T-helper 2 cell (primary cell): ENCODE measurements at places on chromosomes 1 and 21.

DNA sequence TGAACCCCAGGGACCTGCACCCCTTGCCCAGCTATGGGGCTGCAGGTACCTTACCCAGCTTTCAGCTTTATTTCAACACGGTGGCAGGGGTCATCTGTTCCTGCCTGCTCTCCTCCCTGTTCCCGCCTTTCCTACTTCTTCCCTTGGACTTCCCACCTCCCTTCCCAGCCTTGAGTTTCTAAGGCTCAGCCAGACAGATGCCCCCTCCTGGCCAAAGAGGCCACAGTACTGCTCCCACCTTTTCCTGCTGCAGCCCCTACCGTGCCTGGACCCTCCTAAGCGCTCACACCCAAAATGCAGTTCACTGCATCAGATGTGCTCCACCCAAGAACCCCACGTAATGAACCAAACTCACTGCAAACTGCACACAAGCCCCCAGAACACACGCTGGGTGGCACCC lies 7.7 kb downstream of the NOC2L start:
- no peak for DNase-seq

DNA sequence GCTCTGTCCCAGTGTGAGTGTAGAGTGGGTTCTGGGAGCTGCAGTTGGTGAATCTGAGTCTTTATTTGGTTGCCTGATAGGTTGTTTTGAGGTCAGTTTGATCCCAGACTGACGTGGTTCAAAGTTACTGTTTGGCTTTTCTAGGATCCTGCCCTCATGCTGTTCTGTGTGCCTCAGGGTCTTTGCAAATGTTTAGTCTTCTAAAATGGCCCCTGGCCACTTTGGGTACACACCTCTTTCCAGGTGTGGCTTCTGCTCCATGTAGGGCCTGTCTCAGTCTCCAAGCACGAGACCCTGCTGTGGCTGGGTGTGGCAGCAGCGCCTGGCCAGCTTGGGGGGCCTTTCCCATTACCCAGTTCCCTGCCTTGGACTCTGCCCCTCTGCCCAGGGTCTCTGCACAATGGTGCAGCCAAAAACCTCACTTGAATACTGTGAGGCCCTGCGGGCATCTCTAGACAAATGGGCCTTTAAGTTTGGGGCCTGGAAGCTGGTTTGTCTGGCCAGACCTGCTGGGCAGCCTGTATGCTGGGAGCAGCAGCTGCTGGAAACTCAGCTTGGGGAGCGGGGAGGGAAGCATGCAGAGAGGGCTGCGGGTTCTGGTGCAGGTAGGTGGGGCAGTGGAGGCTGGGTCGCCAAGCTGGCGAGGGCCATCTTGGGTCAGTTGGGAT lies 5.6 kb downstream of the PTPRF start:
- DNase-seq = no peak

- no peak for DNase-seq
Measured at GRCh38 chr1:99811747-99812146, 38.4 kb upstream of the AGL start.

GRCh38 chr1:235416662-235417049 lies 49.4 kb downstream of the TBCE start:
- no peak for DNase-seq

DNA sequence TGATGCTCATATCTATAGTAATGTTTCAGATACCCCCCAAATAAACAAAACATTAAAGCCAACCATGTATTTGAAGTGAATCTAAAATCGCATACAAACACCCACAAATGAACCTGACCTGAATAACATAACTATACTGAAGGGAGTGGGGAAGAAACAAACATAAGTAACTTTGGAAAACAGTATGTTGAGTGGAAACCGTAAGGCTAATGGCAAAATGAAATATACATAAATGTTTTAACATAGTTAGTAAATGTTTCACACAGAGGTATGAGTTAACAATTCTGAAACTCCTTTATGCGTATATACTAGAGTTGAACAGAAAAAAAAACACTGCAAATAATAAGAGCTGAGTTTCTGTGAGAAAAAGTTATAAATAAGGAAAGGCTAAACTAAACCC lies 125.6 kb downstream of the ACBD6 start:
- DNase-seq = no peak

- DNase-seq = no peak
Measured at GRCh38 chr1:115833856-115834255, 7.1 kb downstream of the NHLH2 start.

- DNase-seq = no peak
Measured at GRCh38 chr1:220239966-220240365, 32.3 kb downstream of the RAB3GAP2 start.

DNA sequence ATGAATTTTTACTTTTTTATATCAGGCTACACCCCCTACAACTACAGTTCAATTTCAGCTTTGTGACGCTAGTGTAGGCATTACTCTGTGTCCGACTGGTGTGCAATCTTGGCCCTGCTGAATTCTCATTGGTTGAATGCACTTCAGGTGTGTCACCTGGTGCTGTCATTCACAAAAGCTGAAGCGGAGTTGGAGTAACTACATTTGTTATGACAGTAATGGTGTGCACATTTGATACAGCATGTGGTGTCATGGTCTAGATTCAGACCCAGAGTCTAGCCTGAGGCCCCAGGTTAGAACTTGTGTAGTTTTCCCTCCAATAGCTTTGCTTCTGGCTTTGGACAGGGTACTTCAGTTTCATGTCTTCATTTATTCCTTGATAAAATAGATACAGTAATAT lies 88.7 kb downstream of the C1orf94 start:
- no peak for DNase-seq

GRCh38 chr1:119055568-119055967 lies 67.4 kb upstream of the TBX15 start:
- DNase-seq = no peak

- DNase-seq = no peak
Measured at GRCh38 chr1:228405979-228406228, 731 bp downstream of the TRIM11 start.

- DNase-seq = no peak
Measured at GRCh38 chr1:230381049-230381467, 45.1 kb downstream of the PGBD5 start.

DNA sequence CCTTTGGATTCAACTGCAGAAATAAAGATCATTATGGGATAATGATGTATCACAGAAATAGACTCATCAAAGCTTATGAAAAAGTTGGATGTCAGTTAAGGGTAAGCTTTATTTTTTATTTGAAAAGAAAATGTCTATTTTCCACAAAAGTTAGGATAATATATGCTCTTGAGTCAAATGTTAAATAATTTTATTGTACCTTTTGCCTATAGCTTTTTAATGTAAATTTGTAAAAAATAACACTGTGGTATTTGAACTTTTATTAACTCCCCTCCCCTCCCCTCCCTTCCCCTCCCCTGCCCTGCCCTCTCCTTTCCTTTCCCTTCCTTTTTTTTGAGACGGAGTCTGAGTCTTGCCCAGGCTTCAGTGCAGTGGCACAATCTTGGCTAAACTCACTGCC lies 24.9 kb downstream of the MORC3 start:
- no peak for DNase-seq

DNA sequence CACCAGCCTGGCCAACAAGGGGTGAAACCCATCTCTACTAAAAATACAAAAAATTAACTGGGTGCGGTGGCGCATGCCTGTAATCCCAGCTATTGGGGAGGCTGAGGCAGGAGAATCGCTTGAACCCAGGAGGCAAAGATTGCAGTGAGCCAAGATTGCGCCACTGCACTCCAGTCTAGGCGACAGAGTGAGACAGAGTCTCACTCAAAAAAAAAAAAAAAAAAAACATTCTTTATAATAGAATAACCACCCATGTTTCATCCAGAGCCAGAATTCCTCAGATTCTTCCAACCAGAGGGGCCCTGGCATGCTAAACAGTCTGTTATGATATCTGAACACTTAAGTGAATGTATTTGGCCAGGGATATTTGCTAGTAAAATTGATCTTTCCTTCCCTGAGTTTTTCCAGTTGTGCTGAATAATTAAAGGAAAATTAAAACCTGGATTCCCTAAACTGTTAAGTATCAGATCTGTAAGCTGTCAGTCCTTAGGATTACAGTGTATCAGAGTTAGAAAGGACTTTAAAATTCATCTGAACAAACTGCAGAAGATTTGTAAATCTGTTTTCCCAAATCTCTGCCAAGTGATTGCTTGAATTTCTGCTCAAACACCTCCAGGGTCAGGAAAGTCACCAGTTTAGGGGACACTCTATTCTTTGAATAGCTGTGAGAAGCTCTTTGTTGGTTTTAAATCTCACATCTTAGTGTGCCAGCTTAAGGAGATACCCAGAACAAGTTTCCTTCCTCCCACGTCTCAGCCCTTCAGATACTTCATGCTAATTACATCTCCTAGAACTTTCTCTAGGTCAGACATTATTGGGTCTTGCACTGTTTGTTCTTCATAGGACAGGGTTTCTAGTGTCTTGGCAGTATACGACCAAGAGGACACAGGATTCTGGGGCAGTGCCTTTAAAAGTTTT lies 84.6 kb upstream of the BMP8A start:
- DNase-seq = no peak

GRCh38 chr1:64836802-64837201 lies 91.9 kb downstream of the RAVER2 start:
- DNase-seq = no peak

DNA sequence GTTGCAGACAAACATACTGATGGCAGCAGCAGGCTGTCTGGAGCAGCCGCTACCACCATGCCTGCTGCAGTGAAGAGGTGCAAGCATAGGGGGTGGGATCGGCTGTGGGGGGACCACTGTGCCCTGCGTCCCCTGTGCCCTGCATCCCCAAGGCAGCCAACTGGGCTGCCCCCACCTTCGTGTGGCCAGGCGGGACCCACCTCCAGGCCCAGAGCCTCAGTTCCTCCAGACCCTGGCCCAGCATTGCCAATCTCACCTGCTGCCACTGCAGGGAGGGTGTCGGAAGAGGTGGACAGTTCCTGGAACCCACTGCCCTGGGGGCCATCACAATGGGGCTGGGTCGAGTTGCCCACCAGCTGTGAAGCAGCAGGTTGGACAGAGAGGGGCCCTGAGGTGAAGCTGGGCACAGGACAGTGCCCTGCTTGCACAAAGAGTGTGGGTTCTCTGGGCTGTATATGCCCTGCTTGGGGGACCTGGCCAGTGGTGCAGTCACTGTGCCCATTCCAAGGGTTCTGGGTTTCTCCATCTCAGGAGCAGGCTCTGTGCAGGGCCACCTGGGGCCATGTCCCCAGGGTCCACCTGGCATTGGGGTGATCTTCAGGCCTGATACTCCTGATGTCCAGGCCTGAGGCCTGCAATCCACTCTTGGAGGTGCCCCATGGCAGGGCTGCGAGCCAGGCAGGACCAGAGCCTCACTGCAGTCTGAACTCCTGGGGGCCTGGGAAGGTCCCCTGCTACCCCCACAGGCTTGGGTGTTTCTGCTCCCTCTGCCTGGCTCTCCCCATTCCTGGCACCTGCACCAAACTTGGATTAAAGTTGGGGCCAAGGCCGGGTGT lies 261.4 kb upstream of the NRIP1 start:
- no peak for DNase-seq

GRCh38 chr1:29647581-29647980 lies 411.3 kb downstream of the PTPRU start:
- DNase-seq = no peak

DNA sequence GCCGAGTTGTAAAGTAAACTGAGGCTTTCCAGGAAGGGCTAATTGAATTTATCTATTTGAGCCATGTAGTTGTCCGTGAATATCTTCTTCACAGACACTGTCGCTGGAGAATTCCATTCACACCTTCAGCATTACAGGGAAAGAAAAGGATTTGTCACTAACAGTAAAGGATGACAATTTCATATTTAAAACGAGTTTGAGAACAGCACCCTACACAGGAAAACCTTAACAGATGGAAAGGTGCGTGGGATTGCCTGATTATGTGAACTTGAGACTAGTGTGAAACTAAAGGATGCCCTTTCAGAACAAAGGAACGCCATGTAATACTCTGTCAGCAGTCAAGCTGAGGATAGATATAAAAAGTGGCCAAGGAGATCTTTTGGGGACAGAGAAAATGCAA lies 492.5 kb upstream of the ADGRL2 start:
- no peak for DNase-seq

GRCh38 chr1:1946540-1946939 lies 27.5 kb upstream of the TMEM52 start:
- no peak for DNase-seq

DNA sequence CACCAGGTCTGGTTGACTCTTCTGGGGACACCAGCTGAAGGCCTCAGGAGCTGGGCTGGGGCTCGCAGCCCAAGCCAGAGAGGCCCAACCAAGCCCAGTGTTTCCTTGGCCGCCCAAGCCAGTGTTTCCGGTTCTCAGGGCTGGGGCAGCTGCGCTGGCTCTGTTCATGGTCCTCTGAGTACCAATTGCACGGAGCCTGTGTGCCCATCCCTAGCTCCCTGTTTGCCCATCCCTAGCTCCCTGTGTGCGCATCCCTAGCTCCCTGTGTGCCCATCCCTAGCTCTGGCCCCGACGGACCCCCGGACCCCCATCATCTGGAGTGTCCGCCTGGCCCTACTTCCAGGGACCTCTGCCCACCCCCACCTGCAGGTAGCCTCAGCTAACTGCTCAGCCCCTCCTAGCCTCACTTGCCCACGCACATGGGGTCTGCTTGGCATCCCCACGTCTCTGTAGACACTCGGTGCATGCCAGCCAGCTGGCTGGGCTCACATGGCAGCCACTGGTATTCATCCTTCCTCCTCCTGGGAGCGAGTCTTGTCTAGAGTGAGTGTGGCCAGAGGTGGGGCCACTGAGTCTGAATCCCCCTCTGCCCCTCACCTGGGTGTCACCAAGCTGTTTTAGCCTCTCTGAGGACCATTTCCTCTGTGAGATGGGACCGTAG lies 64.0 kb downstream of the WNT9A start:
- DNase-seq = no peak

DNA sequence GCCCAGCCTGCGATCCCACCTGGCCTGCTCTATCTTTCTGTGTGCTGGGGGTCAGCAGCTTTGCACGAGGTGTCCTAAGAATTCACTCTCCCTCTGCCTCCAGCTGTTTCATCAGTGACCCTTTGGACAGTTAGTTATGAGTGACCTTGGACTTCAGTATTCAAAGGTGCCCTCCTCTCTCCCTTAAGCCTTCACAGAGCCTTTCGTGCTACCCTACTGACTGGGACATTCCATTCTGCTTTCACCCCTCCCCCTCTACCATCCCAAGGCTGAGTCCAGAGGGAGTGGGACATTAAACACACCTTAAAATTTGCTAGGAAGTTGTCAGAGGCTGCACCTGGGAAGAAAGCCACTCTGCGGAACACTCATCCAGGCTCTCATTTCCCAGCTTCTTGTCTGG lies 171.9 kb downstream of the CLIC6 start:
- DNase-seq = no peak

DNA sequence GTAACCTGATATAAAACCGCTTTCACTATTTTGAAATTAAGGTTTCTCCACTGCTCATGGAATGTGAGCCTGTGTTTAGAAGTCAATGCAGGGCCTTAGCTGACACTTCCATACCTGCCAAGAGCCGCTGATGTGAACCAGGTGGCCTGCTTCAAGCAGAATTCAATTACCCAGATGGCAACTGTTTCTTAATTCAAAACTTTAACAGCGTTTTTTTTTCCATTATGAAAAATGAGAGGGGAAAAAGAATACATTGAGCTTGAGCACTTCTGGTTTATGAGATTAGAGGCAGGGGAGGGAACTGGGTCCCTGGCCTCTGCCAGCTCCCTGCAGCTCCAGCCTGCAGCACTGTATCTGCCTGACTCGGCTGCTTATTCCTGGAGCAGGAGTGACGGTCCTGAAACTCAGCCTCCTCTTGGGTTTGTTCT lies 7.7 kb upstream of the ATP1A1 start:
- no peak for DNase-seq
